ENCODE measurements at places on chromosomes 5 and 9.

DNA sequence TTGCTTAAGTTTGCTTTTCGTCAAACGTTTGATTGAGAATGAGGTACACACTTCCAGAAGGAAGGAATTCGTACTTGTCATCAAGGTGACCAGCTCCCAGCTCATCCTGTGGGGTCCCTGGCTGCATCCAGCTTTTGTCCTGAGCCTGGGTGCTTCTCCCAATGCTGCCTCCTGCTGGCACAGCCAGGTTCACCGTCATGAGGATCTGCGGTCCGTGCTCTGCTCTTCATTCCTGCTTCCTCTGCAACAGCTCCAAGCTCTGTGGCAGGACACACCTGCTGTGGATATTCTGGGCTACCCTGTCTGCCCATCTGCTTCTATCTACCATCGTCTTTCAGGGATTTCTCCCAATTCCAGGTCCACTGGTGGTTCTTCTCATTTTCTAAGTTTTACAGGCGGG lies 13.3 kb upstream of the UBE2QL1 start:
- no peak for DNase-seq

GRCh38 chr9:106478312-106478711 lies 384.7 kb upstream of the ZNF462 start:
- DNase-seq, result no peak

DNA sequence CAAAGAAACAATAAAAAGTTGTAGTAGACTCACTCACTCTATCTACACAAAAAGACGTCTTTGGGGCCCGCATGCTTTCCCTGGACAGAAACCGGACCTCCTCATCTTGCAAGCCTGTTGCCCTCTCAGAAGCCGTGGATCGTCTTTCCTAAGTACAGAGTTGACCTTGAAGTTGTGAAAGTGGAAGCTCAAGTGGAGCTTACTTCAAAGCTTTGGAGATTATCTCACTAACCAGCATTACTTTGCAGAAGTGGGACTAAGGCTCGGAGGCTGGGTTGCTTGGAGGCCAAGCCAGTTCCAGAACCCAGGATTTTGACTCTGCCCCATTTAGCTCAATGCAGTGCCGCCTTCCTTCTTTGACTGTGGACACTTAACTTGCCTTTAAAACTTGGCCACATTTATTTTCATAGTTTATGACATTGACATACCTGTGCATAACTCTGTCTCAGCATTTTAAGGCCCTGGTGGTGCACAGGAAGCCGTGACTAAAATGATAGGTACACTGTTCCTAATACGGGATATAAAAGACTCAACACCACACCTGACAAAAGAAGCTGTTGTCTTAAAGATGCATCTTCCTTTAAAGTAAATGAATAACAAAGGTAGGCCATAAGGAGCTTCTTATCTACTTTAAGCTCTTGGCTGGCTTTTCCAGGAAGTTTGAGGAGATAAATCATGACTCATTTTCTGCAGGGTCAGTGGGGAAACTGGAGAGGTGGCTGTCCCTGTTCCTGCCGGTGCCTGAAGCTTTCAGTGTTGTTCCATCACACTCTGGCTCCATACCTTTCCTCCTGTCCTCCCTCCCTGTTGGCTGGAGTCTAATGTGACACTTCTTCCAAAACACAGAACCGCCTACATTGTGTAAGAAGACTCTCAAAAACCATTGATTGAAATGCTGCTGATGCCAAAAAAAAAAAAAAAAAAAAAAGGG lies 10.7 kb downstream of the SLC25A25 start:
- DNase-seq, result no peak

DNA sequence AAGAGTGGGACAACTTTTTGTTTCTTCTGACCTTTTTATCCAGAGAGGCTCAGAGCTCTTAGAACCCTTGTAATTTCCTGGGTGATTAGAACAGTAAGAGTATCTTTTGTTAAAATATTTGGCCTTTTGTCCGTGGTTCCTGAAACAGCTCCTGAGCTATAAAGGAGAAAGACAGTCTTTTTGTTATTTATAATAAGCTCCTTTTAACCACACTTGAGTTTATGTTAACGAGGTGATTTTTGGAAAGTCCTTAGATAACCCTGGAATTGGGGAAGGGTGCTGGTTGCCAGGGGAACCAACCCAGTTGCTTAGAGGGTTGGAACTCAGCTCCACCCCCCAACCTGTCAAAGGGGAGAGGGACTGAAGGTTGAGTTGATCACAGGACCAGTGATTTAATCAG lies 4.8 kb downstream of the ZNF483 start:
- no peak for DNase-seq

DNA sequence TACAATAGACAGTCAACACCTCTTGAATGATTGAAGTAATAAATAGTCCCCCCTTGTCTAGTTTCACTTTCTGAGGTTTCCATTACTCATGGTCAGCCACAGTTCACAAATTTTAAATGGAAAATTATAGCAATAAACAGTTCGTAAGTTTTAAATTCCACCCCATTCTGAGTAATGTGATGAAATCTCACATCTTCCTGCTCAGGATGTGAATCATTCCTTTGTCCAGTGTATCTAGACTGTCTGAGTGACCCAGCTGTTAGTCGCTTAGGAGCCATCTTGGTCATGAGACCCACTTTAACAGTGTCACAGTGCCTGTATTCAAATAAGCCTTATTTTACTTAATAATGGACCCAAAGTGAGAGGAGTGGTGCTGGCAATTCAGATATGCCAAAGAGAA lies 311.6 kb upstream of the PRR16 start:
- DNase-seq, result no peak

GRCh38 chr9:37200433-37201005 lies 80.1 kb downstream of the ZCCHC7 start:
- DNase-seq, result no peak

GRCh38 chr5:127019928-127020327 lies 10.4 kb downstream of the MARCHF3 start:
- no peak for DNase-seq

DNA sequence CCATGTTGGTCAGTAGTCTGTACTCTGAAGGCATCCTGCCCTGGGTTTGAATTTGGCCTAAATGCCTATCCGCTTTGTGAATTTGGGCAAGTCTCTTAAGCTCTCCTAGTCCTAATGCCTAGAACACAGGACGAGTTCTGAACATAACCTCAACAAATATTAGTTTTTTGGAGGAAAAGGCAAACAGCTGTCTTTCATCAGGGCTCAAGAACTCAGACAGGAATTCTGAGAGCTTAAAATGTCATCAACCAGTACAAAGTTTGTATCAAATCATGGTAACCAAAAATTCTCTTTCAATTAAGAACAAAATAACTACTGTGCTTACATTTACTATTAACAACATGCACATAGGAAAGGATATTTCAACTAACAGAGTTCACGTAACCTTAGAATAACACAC lies 182.5 kb upstream of the PPP1R2B start:
- no peak for DNase-seq

DNA sequence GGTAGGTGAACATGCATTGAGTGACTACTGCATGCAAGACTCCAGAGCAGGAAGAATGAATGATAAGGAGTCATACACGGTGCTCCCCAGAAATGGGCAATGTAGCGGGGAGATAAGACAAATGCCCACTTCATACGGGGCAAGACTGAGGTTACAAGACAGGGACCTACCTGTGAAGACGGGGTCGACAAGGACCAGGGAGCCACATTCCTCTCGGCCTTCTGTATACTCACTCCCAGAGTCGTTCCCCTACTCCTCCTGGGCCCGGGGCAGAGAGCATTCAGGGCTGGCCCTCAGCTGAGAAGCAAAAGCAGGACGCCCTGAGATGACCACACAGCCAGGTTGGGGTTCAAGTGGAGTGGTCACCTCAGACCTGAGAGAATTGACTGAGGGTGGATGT lies 26.7 kb downstream of the PITX1 start:
- no peak for DNase-seq

DNA sequence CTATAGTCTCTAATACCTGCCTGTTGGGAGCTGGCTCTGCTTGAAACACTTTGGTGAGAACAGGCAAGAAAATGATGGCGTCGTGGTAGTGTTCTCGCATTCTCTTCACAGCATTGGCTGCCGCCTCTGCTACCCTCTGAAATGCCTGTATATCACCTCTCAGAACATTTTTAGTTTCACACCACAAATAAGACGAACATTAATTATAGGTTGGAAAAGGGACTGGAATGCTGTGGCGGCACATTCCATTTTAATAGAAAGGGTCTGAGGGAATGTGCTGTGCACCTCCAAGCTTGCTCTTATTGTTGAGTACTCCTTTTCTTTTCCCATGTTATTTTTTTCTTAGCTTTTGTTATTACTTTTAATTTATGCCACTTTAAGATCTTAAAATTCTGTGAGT lies 134.6 kb upstream of the HMHB1 start:
- DNase-seq, result no peak

DNA sequence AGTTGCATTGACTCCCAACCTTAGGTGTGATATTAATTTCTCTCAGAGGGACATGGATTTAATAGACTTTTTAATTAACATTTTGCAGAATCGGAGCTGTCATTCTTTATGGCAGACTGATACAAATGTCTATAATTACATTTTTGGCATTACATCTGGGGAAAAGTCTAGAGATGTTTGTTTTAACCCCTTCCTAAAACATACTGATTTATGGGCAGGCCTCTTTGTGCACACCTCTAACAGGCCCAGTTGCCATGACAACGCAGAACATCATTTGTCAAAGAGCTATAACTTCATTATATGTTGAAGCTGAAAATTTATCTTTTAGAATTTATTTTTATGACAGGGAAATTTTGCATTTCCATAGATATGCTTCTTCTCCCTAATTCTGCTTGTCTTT lies 158.5 kb downstream of the NTRK2 start:
- no peak for DNase-seq

DNA sequence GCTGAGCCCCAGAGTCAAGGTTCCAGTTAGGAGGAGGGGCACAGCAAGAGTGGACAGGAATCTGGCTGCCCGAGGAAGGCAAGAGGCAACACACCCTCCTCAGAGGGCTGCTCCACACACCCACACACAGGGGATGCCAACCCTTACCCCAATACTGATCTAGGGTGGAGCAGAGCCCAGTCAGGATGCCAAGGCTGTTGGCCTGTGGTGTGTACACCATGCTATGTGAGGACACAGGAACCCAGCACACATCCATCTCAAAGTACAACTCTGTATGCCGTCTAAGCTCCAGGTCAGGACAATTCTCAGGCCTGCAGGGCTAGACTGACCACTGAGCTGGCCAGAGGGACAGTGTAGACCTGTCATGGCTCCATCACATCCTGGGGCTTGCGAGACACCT lies 2.6 kb downstream of the SEPTIN8 start:
- no peak for DNase-seq

- no peak for DNase-seq
Measured at GRCh38 chr5:150400316-150401075, 12.2 kb downstream of the CD74 start.

DNA sequence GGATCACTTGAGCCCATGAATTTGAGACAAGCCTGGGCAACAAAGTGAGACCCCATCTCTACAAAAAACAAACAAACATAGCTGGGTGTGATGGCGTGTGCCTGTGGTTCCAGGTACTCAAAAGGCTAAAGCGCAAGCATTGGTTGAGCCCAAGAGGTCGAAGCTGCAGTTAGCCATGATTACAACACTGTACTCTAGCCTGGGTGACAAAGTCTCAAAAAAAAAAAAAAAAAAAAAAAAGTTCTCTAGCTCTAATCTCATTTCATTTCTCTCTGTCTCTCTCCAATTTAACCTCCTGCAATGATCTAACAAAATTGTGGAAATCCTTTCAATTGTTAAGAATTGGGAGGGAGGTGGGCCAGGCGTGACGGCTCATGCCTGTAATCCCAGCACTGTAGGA lies 33.3 kb downstream of the LPAR1 start:
- DNase-seq, result no peak

GRCh38 chr9:5851445-5851844 lies 18.5 kb upstream of the ERMP1 start:
- no peak for DNase-seq

GRCh38 chr9:122228191-122228567 lies 578 bp downstream of the LHX6 start:
- DNase-seq, result no peak

DNA sequence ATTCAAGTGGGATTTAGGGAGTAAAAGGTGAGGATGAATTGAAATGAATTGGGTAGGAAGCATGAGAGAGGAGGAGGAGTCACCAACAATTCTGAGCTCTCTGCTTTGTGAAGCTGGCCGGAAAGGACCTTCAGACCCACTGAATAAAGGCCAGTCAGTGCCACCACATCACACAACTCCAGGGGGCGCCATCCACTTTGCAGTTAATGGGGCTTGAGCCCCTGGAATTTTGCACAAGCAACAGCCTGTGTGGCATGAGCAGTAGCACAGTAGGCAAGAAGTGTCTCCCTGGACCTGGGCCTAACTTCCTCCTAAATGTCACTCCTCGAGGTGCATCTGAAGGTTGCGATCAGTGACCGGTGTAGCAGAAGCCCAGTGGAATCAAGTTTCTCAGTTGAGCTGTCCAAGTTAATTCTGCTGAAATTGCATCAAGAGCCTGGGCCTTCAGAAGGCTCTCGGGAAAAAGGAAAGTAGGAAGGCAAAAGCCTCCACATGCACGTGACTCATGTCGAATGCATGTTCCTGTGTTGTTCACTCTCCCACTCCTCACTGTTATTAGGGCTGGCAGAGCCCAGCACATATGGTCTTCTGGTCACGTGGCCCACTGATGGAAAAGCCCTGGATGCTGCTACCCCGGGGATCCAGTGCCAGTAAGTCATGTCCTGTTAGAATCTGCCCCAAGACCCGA lies 27.8 kb upstream of the GLIS3 start:
- DNase-seq, result no peak

GRCh38 chr5:54270326-54270725 lies 40.0 kb downstream of the ARL15 start:
- DNase-seq, result no peak

DNA sequence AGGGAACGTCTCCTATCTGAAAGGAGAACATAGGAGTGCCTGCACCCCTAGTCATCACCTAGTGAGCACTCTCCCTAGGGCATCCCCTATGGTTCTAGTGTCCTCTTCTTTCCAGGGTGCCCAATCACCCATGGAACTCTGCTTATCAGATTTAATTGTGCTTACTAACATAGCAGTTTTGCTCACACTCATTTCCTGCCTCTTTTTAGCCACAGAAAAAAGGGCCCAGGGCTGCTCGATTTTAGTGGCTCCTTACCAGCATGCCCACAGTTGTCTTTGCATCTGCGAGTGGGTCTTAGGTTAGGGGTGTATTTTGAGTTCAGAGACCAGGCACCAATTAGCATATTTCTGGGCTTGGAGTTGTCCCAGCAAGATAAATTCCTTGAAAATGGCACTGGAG lies 1110.2 kb downstream of the TAF11L14 start:
- DNase-seq, result no peak

GRCh38 chr9:87800456-87800855 lies 74.5 kb downstream of the CTSL start:
- no peak for DNase-seq

- no peak for DNase-seq
Measured at GRCh38 chr5:146233441-146233840, 30.0 kb downstream of the RBM27 start.
